GM12864 (cell line): ENCODE measurements at places on chromosomes 5 and 9.

DNA sequence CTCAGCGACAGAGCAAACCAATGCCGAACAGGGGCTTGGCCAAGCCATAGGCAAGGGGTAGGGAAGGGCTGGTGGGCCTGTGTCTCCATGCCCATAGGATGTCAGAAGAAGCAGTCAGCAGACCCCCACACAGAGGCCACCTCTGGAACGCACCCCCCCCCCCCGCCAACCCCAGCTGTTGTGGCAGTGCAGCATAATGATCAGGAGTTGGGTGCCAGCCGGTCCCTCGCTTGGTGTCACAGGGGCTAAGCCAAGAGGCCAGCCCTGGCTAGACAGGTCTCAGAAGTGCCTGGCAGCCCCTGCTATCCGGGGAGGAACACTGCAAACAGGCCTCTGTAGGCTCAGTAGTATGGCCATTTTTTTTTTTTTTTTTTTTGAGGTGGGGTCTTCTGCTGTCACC is 3.7 kb upstream of the MXD3 start:
- no peak for DNase-seq

DNA sequence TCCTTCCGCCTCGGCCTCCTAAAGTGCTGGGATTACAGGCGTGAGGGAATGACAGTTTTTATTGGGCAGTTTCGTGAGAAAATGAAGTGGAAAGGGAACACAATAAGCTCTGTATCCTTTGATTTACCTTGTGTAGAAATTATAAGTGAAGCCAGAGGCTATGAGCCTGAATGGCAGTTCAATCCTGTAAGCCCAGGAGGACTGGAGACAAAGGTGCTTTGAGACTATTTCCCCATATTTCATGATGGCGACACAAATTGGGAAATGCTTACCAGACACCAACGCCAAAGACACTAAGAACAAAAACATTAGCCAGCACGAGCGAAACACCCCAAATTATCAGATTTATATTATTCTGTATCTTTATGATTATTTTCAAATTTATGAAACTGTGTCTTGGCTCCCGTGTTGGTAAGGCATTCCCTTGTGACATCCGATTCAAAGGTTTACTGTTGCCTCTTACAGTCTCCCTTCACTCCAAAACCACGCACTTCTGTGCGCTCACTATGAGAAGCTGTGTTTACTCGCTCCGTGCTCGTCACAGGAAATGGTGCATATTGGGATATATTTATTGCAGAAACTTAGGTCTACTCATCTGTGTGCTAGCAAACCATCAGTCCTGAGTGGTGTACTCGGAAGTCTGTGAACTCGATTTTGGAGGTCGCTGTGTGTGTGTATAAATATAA is 73.9 kb downstream of the SH3PXD2B start:
- DNase-seq: no peak

GRCh38 chr5:90173299-90174030 is 236.1 kb downstream of the CETN3 start:
- DNase-seq: no peak

GRCh38 chr9:14366076-14366475 is 52.1 kb upstream of the NFIB start:
- no peak for DNase-seq

- no peak for DNase-seq
These were observed 33.1 kb downstream of the RASA1 start for GRCh38 chr5:87300744-87301143.

DNA sequence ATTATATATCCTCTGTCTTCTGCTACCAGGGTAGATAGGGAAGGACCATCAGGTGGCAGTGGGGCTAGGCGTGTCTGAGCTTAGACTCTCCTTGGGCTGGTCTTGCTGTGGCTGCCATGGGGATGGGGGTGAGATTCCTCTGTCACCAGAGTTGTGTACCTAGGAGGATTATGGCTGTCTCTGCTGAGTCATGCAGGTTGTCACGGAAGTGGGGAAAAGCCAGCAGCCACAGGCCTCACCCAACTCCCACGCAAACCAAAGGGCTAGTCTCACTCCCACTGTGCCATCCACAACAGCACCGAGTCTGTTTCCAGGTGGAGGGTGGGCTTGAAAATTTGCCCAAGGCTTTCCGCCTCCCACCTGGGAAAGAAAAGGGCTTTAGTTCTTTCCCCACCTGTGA is 476.1 kb downstream of the CYLC2 start:
- DNase-seq: no peak

DNA sequence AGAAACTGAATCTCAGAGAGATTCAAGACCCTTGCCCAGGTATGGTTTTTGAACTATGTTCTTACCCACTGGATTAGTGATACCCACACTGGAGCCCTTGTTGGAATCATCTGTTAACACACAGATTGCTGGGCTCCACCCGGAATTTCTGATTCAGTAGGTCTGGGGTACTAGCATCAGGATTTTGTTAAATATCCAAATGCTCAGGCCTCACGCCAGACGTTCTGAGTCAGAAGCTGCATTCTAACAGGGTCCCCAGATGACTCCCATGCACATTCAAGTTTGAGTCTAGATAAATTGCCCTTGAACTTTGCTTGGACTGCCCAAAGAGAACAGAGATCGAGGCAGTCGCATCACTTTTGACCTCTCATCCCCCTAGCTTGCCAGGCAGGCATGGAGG is 182.0 kb upstream of the WWC1 start:
- no peak for DNase-seq

- no peak for DNase-seq
These were observed 159.1 kb downstream of the OLFM1 start for GRCh38 chr9:135246248-135247205.

- no peak for DNase-seq
These were observed 7.1 kb downstream of the ANP32B start for GRCh38 chr9:97990259-97990658.

DNA sequence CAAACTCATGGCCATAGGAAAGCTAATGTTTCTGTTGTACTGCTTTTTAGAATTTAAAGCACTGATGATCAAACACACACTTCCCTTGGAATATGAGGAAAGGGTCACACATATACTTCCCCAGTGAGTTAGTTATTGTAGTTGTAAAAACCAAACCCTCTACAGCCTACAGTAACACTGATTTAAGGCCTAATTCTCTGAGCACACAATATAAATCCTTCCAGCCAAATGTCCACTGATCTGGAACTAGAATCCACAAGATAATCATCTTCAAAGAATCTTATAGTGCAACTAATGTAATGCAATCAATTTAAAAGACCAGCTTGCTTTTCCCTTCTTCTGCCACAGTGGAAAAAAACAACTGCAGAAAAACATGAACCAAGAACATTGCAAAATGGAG is 219.3 kb downstream of the CAAP1 start:
- DNase-seq: no peak

DNA sequence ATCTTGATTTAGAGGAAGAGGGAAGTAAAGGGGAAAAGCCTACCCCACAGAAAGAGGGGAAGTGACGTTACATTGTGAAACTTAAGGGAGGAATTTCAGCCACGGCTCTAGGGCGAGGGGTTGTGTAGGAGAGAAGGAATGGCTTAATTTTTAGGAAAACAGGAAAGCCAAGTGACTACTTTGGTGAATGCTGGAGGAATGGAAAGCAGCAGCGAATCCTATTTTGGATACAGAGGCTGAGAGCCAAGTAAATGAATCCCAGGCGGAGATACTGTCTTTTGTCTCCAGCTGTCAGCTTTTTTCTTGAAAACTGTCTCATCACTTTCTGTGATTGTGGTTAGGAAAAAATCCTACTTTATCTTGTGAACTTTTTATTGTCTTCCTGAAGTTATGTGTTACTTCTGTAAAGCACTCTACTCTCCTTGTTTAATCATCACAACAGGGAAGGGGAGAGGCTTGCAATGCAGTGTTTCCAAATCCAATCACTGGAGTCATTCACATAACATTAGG is 188.4 kb downstream of the TSSK1B start:
- DNase-seq: no peak
